Stimulated activated CD4-positive, alpha-beta T cell treated with anti-CD3 and anti-CD28 coated beads, Interleukin-2, amount 100 ng/mL, for 48 hours (primary cell): ENCODE measurements at places on chromosomes 12 and 14.
A peak's percentile ranks its signal among the peaks of the same experiment; 100 is the strongest.

DNA sequence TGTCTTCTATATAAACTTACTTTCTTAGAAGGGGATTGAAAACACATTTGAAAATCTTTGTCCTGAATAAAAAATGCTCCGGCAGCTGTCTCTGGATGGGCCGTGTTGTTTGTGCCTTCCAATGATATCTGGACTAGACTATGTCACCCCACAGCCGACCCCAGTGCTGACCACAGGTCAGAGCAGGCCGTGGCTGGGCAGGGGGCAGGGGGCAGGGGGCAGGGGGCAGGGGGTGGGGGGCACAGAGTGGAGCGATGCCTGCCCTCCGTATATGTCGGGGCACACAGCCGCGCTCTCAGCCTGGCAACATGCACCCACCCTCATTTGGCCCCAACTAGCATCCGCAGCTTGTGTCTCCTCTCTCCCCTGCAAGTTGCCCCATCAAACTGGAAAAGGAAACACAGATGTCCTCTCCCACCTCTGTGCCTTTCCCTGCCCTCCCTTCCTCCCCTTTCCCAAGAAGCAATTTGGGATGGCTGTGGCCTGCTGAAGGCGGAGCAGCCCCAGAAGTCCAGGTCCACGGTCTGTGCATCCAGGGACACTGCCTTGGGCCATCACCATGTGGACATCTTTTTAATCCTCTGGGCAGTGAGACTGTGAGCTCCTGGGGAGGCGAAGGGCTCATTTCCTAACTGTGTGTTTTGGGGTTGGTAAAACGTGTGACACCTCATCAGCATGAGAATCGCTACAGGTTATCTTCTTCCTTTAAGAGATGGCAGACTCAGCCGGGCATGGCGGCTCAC is 295.7 kb upstream of the RTL1 start:
- DNase-seq: no peak

DNA sequence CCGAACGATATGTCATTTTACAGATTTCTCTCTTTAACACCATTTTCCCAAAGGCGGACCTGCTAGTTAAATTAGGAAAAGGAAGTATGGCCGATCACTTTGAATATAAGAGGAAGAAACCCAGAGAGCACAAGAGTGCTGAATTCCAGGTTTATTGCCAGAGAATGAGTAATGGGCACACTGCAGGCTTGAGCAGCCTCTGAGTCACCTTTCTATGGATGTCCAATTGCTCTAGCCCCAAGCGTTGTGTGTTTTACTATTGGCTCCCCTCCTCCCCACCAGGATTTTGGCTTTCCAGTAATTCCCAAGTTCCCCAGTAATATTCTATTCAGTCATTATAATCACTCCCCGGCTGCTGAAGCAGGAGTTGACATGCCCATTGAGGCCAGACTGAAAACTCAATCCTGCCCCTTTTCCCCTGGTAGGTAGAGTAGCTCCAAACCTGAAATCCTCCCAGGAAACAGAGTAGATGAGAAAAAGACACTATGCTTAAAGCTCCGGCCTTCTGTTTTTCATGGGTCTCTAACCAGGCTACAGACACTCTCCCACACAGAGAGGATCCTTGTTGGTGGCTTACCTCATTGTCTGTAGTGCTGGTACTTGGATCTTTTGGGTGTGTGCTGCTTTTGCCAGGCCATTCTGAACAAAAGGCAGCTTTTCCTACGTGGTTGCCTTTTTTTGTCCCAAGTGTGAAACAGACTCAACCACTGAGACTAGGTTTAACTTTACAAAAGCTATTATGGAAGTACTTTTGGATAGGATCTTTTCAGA is 704.3 kb upstream of the FLRT2 start:
- no peak for DNase-seq

DNA sequence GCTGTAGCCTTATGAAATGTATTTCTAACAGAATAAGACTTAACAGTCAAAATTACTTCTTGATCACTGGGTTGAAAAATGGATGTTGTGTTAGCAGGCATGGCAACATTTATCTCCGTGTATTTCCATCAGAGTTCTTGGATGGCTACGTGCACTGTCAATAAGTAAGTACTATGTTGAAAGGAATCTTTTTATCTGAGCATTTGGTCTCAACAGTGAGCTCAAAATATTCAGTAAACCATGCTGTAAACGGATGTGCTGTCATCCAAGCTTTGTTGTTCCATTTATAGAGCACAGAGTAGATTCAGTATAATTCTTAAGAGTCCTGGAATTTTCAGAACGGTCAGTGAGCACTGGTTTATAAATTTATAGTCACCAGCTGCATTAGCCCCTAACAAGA is 15.5 kb downstream of the SCAF11 start:
- DNase-seq: no peak

GRCh38 chr12:3527181-3527580 is 36.2 kb downstream of the PRMT8 start:
- DNase-seq: no peak

- DNase-seq: no peak
These were observed 78.3 kb upstream of the NCOR2 start for GRCh38 chr12:124645530-124646244.

DNA sequence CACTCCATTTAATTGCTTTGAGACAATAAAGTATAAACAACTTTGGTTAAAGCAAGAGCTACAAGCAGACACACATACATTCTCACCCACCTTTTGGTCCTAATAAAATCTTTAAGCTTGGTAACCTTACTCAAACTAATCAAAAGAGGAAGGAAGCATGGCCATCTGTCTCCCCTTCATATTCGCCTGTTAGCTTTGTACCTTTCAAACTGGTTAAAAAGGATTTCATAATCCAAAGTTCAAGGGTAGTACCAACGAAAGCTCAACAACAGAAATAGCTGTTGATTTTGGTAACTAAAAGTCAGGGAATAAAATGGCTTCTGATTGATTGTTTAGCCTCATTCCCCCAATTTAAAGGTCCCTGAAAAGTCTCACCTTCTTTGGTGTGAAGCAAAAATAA is 456.9 kb downstream of the BCAT1 start:
- no peak for DNase-seq

GRCh38 chr14:103067231-103067954 is 10.0 kb upstream of the CDC42BPB start:
- no peak for DNase-seq

DNA sequence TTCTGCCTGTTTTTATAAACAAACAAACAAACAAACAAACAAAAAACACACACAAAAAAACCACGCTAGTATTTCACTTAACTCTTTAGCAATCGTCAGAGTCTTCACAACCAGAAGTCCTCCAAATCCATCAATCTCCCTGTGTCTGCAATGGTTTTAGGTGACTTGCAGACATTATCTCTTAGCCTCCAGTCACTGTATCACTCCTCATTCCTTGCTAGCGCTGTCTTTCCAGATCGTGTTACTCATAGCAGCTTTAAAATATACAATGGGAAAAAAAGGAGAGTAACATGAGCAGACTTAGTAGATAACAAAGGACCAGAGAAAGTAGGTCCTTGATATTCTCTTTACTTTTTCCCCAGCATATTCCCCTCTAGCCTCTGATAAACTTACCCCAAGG is 15.5 kb upstream of the ETNK1 start:
- no peak for DNase-seq

DNA sequence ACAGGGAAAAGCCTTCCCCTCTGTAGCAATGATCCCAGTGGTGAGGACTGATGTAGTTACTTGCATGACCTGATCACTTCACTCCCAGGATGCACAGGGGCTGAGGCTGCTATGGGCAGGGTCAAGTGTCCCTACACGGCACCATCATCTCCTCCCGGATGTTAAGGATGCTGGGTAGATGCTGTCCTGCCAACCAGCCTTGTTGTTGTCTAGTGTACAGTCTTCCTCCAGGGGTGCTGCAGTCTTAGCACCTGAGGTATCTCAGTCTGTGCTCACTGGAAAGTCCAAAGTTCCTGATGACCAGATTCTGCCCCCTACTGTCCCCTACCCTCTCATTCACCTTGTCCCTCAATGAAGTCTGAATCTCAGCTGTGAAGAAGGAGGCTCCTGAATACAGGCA is 20.1 kb downstream of the CPM start:
- DNase-seq: no peak

GRCh38 chr14:45254771-45255170 is 1.8 kb upstream of the MIS18BP1 start:
- no peak for DNase-seq

GRCh38 chr12:6442836-6443235 is 1.9 kb upstream of the CD27 start:
- no peak for DNase-seq

- no peak for DNase-seq
These were observed 46.8 kb upstream of the PCED1B start for GRCh38 chr12:47032644-47033043.

GRCh38 chr14:87955501-87955900 is 37.5 kb downstream of the GALC start:
- DNase-seq: no peak

GRCh38 chr12:51814311-51815088 is 34.0 kb downstream of the FIGNL2 start:
- DNase-seq: peak; percentile 56

GRCh38 chr12:15155271-15155670 is 65.9 kb downstream of the RERG start:
- DNase-seq: no peak

- DNase-seq: no peak
These were observed 73.4 kb downstream of the SPTB start for GRCh38 chr14:64806202-64806861.

- no peak for DNase-seq
These were observed 93.1 kb downstream of the DDHD1 start for GRCh38 chr14:53060046-53060445.

DNA sequence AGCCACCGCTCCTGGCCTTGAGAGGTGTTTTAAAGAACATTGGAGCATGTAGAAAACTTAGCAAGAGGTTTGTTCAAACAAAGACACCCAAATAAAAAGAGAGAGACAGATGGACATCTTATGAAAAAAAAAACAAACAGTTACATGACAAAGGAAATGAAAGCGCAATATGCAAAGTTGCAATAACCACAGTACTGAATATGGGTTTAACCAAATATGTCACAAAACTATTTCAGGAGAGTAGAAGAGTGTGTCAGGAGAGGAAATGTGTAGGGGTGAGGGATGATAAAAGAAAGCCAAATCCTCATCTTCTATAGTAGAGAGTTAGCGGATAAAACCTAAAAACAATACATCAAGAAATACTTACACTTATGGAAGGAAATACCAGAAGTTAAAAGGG is 98.4 kb downstream of the GTF2A1 start:
- DNase-seq: no peak

DNA sequence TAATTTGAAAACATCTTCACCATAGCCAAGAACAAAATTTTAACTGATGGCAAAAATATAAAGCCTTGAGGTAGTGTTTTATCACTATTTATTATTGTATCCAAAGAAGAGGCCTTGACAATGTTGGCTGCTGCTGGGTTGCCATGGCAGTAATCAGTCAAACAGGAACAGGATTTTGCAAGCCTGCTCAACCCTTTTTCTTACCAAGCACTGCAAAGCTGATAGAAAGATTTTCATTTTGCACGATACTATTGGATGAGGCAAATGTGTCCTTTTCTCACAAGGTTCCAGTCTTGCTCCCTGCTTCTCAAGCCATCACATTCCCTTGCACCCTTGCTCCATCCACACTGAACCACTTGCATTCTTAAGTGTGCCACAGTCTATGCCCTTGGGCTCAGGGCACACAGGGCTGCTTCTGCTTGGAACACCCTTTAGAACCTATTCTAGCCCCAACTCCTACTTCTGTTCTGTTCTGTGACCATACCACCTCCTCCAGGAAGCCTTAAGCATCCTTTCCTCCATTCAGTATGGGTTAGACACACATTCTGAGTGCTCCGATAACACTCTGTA is 76.5 kb upstream of the AMIGO2 start:
- no peak for DNase-seq

GRCh38 chr12:53699678-53700025 is 23.8 kb upstream of the ATP5MC2 start:
- no peak for DNase-seq

GRCh38 chr14:101400830-101401229 is 160.5 kb upstream of the DIO3 start:
- DNase-seq: no peak
